ENCODE measurements at places on chromosomes 3 and 15.

DNA sequence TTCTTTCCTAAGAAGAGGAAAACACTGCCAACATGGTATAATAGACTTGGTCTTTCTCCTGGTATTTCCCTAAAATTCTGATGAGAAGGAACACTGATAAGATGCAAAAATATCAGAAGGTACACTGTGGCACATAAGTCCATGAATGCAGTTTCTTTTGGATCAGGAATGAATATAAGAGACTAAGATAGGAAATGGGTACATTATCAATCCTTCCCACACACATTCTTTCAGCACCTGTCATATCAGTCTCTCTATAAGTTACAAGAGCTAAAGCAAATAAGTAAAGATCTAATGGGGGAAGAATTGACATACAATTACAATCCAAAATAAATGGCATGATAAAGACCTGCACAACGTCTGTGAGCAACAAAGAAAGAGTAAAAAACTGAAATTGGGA is 1101.0 kb downstream of the ROBO2 start:
- DNase-seq = no peak

DNA sequence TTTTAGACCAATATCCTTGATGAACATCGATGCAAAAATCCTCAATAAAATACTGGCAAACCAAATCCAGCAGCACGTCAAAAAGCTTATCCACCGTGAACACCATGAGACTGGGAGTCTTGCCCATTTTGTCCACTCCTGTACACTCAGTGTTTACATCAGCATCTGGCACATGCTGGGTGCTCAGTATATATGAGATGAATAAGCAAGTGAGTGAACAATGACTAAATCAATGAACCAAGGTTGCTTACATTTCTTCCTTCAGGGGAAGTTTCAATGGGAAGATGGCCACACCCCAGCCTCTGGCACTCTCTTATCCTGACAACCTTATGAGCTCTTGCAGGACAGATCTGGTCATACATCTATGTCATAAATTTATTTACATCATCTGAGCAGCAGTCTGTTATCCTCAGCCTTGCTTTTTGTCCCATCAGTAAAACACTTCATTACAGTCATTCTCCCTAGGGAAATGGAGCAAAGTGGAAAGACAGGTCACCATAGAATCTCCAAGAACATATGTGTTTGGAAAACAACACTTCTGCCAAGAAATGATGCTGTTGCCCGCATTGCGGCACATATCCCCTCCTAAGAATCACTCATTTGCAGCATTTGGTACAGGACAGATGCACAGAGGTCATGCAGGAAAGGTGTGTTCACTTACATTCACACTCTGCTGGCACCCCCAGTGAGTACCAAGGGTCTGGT is 171.8 kb upstream of the EIF1B start:
- no peak for DNase-seq

- DNase-seq = no peak
Observed at GRCh38 chr3:16147220-16147994, 27.1 kb upstream of the GALNT15 start.

GRCh38 chr3:195583831-195584542 is at the start of gene APOD:
Gene APOD (minus strand): TSS chr3:195583940. CDS start chr3:195579461, 4,479 bp downstream.
- no peak for DNase-seq

- no peak for DNase-seq
Observed at GRCh38 chr3:53551324-53551723, 56.9 kb downstream of the CACNA1D start.

- no peak for DNase-seq
Observed at GRCh38 chr15:78979456-78980320, 34.8 kb upstream of the CTSH start.

GRCh38 chr3:102936511-102937045 is 501.8 kb downstream of the ZPLD1 start:
- DNase-seq = no peak

- DNase-seq = no peak
Observed at GRCh38 chr15:68042156-68042854, 11.8 kb upstream of the PIAS1 start.

DNA sequence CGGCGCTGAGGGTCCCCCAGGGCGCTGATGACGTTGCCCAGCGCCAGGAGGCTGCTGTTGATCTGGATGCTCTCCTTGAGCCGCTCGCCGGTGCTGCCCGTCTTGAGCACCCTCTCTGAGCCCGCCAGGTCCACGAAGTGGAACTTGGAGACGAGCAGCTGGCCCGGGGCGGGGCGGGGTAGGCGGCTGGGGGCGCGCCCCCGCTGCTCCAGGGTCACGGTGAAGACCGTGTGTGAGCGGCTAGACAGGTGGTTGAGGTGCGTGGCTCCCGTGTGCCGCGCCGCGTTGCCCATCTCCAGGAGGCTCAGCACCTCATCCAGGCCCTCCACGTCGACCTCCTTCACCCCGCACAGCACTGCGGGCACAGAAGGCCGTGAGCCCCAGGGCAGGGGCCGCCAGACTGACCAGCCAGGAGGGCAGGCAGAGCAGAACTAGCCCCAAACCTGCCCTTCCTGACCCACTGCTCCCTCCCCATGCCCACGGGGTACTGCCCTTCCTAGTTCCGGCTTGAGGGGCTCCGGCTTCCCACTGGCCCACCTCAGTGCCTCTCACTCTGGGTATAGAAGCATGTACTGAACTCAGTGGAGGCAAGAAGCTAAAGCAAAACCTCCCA is 6.1 kb downstream of the KIF7 start:
- no peak for DNase-seq

DNA sequence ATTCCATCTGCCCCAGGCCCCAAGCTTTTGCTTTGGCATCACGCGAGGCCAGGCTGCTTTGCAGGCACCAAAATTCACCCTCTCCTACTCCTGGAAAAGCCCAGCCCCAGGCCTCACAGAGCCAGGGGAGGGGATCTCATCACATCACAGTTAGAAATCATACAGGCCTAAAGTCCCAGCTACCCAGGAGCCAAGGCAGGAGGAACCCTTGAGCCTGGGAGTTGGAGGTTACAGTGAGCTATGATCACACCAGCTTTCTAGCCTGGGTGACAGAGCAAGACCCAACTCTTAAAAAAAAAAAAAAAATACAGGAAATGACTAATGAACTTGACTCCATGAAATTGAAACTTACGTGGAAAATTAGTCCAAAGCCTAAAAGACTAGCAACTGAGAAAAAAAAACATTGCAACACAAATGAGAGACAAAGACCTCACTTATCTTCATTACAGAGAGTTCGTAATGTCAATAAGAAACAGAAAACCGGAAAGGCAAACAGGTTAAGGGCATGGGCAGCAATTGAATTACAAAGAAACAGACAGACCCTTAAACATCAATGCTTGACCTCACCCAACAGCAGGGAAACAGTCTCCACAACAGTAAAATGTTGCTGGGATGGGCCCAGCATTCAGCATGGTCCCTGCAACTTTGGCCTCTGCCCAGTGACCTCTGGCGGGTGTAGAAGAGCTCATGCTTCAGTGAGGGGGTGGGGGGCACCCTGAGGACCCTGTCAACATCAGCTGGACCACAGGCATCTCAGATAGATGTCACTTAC is 151.5 kb downstream of the LRRK1 start:
- DNase-seq = no peak

- no peak for DNase-seq
Observed at GRCh38 chr3:121436641-121437040, 109.1 kb downstream of the POLQ start.

GRCh38 chr3:156376199-156376598 is 178.7 kb downstream of the SSR3 start:
- DNase-seq = no peak

DNA sequence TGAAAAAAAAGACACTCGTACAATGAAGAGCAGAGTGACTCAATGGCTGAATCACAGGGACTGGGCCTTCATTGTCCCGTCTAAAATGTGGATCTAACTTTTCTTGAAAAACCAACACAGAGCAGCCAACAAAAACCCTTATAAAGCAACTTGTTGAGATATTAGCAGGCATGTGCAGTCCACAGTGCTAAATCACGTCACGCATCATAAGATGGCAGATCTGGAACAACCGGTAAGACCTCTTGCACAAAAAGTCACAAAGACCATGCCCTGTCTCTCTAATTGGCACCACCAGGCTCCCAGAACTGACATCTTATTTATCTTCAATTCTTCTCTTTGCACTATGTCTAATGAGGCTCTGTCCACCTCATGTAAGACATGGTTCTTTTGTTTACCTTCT is 177.0 kb downstream of the MAGI1 start:
- DNase-seq = no peak

DNA sequence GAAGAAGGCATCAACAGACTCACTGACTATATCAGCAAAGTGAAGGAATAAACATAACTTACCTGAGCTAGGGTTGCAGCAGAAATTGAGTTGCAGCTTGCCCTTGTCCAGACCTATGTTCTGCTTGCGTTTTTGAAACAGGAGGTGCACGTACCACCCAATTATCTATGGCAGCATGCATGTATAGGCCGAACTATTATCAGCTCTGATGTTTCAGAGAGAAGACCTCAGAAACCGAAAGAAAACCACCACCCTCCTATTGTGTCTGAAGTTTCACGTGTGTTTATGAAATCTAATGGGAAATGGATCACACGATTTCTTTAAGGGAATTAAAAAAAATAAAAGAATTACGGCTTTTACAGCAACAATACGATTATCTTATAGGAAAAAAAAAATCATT is 17.8 kb downstream of the LMOD3 start:
- no peak for DNase-seq

- DNase-seq = no peak
Observed at GRCh38 chr3:182259579-182259978, 533.7 kb upstream of the ATP11B start.

- DNase-seq = no peak
Observed at GRCh38 chr3:178482981-178483380, 53.3 kb upstream of the KCNMB2 start.

GRCh38 chr3:100852840-100853239 is 140.4 kb downstream of the ABI3BP start:
- DNase-seq = no peak

DNA sequence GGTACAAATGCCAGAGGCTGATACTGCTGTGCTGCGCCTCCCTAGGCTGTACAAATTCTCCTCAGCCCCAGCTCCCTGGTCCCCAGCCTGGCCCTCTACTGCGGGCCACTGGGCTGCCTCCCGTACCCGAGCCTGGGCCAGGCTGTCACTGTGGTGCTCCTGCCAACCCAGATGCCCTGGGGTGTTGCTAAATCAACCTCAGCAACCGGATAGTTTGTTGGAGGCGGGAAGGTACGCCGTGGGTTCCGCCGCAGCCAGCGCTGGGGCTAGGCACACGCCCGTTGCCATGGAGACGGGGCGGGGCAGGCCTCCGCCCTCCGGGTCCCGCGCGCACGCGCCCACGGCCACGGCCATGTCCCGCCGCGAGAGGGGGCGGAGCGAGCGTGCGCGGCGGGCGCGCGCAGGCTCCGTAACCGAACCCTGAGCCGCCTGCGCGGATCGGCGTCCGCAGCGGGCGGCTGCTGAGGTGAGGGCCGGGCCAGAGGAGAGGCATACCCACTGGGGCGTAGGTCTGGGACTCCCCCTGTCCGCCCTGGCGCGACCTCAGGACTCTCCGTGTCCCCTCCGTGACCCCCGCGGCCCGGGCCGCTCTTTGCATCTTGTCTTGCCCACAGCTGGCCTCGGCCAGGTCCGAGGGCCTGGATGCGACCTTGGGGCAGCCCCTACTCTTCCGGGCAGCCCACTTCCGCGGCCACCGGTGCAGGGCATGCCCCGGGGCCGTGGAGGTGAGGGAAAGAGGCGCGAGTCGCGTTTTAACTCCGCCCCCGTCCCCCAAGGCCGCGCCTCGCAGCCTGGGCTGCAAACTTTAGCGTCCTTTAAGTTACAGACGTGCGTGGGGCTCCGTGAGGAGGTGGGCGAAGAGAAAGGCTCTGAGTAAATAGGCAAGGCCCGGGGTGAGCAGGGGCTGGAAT is at the start of gene TEX264:
Gene TEX264, plus strand, starts transcription at position 430 of the 911 bp plus-strand sequence. CDS start 3,053 bp downstream, outside the sequence.
- peak; percentile 80 for DNase-seq

- no peak for DNase-seq
Observed at GRCh38 chr3:31748933-31749295, 216.2 kb downstream of the STT3B start.

GRCh38 chr3:27877061-27878013 is 155.2 kb upstream of the EOMES start:
- no peak for DNase-seq

DNA sequence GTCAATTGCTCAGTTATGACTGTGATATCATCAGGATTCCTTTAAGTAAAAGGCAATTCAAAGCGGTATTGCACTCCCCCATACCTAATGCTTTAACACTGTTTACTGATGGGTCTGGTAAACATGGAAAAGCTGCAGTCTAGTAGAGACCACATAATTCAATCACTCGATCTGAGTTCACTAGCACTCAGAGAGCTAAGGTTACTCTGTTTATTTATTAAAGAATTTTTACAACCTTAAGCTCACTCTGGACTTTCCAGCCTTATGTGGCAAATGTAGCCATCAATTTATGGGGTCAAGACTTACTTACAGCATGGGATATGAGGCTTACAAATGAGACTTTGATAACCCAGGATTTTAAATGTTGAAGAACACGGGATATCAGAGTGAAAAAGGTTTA is 18.4 kb upstream of the CCR2 start:
- no peak for DNase-seq

- DNase-seq = no peak
Observed at GRCh38 chr15:82056958-82057823, 11.4 kb upstream of the MEX3B start.

- no peak for DNase-seq
Observed at GRCh38 chr15:25875566-25875965, 12.4 kb upstream of the ATP10A start.

GRCh38 chr3:52769786-52770455 is 819 bp downstream of the NEK4 start:
- DNase-seq = no peak

DNA sequence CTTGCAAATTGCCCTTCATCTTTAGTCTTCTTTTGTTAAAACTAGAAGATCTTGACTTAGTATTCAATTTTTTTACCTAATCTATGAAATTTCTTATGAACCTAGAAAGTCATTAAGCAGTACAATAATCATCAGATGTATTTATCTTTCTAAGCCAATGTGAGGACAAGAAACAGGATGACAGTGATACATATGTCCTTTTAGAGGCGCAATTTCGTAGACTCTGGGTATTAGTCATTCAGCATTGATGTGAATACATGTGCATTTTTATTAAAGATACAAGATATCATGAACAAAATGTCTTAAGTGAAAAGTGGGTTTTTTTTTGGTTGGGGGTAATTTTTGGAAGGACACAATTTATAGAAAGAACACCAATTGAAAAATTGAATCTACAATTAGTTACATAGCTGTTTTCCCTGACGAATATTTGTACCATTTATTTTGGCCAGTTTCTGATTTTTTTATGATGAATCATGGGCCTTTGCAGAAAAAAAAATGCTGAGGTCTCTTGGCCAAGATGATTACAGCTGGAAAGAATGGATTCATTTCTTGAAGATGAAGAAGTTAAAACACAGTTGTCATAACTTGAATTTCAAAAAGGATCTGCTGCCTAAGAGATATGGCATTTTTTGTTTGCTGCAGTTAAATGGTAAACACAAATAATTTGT is 48.9 kb upstream of the AGTR1 start:
- no peak for DNase-seq

Data from stimulated activated CD8-positive, alpha-beta memory T cell treated with anti-CD3 and anti-CD28 coated beads, Interleukin-15, amount 100 ng/mL, for 1 hour (primary cell).